Activated CD8-positive, alpha-beta memory T cell treated with anti-CD3 and anti-CD28 coated beads for 1 hour (primary cell): ENCODE measurements at places on chromosomes 1 and 21.

DNA sequence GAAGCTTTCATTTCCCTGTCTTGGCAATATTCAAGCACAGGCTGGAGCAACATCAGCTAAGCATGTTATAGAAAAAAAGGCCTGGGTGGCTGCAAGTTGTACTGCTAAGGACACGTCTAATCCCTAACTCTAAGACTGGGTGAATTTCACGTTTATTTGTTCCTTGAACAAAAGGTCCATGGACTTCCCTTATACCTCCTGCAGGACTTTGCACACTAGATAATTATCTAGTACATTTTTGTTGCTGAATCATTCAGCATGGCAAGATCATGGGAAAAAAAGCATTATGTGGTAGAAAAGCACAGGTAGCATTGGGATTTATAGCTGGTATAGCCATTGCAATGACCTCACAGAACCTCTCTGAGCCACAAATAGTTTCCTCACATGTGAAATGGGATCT is 130.7 kb upstream of the DMRTA2 start:
- no peak for DNase-seq

DNA sequence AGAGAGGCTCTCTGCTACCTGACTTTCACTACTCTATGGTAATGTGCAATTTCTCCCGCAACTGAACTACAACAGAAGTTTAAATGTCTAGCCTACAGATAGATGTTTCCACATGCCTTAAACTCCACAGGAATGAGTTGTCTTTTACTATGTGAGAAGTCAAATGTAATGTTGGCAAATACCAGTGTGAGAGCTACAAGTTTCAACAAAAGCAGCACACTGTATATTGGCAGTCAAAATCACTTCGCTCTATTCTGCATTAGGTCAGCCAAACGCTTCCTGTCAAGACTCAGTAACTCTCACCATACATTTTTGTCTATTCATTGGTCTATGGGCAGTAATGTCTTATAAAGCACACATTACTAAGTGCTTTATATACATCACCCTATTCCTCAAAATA is 41.9 kb downstream of the LUZP1 start:
- DNase-seq = no peak

DNA sequence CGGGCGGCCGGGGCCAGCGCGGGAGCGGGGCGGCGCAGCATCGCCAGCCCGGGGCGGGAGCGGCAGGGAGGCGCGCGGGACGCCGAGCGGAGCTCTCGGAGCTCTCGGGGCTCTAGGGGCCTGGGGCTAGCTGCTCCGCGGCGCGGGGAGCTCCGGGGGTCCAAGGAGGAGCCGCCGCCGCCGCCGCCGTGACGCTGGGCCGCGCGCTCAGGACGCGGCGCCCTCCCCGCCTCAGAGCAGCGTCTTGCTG is 147 bp downstream of the CLSTN1 start:
- no peak for DNase-seq

DNA sequence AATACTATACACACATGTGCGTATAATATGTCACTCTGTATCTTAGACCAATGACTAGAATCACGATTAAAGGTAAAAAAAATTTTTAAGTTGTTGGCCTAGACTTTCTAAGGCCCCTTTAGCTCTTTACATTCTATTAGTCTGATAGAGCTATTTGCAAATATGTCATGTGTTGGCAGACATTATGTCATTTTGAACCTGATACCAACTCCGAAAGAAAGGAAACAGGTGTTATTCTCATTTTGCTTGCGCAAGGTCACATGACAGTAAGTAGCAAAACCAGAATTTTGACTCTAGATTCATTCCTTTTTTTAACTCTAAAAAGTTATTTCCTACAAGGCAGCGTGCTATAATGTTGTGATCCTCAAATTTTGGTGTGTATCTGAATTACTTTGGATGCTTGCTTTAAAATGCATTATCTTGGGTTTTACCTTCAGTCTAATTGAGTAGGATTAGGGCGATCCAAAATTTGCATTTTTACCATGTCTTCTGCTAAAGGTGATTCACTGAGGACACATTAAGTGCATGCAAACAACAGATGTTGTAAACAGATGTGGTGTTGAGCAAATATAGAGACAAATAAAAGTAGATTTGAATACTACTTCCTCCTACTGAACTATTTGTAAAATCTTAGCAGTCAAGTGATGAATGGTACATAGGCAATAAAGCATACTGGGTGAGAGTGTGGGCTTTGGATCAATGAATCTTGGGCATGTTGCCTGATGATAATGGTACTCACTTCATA is 63.5 kb upstream of the KIAA1614 start:
- no peak for DNase-seq

GRCh38 chr1:50705041-50705440 is 255.0 kb downstream of the FAF1 start:
- DNase-seq = no peak

GRCh38 chr1:200124309-200124708 is 96.8 kb downstream of the NR5A2 start:
- no peak for DNase-seq

DNA sequence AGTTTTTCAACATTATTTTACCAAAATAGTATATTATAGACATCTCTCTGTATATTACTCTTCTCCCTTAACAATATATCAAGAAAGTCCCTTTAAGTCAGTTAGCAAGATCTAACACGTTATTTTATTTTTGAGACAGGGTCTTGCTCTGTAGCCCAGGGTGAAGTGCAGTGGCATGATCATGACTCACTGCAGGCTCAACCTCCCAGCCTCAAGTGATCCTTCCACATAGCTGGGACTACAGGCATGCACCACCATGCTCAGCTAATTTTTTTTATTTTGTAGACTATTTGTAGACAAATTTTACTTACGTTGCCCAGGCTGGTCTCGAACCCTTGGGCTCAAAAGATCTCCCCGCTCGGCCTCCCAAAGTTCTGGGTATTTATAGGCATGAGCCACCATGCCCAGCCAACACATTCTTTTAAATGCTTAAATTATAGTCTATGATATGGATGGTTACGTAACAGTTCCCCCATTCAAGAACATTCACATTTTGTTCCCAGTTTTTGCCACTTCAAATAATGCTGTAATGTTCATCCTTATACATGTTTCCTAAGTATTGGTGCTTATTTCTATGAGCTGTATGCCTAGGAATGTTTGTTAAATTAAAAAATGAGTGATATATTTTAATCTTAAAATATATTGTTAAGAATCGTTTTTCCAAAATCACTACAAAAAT is 70.4 kb downstream of the TUT4 start:
- DNase-seq = no peak

DNA sequence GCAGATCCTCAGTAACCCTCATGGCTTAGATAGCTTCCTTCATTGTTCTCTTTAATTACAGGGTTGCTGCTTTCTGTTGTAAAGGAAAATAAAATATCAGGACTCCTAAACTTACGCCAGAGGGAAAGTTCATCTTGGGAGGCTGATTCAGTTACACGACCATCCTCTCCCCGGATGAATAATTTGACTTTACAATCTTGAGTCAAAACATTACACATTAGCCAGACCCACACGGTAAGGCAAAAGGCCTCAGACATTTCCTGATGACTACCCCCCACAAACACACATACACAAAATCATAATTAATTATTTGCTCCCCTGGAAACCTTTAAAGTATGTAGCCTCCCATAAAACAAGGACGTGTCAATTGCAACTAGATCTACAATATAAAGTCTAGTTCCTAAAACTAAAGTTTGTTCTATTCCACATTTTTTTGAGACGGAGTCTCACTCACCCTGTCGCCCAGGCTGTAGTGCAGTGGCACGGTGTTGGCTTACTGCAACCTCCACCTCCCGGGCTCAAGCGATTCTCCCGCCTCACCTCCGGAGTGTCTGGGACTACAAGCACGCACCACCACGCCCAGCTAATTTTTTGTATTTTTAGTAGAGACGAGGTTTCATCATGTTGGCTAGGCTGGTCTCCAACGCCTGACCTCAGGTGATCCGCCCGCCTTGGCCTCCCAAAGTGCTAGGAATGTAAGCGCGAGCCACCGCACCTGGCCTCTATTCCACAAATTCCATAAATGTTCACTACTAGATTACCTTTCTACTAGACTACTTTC is 830 bp upstream of the PRDX1 start:
- no peak for DNase-seq

DNA sequence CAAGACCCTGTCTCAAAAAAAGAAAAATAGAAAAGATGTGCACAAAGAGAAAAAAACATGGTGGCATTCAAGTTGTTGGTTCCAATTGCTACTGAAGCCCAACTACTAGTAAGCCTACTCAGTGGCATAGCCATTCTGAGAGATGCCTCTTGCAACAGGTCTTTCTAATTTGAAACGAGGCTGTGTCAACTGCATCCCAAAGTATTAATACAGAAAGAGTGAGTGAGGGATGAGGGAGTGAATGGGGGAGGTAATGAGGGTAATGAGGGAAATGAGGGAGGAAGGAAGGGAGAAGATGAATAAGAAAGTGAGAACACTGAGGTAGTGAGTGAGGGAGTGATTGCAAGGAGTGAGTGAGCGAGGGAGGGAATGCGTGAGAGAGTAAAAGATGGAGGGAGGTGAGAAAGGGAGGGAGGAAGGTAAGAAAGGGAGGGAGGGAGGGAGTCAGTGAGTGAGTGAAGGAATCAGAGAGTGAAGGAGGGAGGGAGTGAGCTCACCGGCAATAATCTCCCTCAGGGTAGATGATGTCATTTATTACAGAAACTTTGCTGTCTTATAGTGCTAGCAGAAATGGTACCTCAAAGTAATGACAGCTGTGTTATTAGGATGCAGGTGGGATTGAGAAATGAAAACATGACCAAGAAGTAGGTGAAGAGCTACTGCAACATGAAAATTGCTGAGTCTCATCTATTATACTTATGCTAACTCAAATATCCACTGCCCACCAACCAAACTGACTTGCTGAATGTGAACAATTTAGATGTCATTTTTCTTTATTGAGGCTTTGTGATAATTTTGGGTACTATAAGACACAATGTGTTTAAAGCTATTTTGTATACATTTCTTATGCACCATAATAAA is 75.6 kb upstream of the ADAM30 start:
- no peak for DNase-seq

GRCh38 chr1:12447307-12447706 is 170.7 kb downstream of the DHRS3 start:
- DNase-seq = no peak

DNA sequence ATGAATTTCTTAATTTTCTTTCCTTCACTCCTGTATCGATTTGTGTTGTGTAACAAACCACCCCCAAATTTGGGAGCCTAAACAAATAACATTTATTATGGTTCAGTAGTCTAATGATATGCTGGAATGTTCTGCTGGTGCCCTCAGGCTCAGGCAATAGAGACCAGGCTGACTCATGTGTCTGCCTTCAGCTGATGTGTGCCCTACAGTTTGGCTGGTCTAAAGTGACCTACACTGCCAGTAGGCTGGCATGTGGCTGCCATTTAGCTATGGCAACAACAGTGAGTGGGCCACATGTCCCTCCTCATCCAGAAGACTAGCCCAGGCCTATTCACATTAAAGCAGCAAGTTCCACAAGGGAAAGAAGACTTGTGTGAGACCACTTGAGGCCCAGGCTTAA is 115.8 kb downstream of the PTPRC start:
- no peak for DNase-seq

DNA sequence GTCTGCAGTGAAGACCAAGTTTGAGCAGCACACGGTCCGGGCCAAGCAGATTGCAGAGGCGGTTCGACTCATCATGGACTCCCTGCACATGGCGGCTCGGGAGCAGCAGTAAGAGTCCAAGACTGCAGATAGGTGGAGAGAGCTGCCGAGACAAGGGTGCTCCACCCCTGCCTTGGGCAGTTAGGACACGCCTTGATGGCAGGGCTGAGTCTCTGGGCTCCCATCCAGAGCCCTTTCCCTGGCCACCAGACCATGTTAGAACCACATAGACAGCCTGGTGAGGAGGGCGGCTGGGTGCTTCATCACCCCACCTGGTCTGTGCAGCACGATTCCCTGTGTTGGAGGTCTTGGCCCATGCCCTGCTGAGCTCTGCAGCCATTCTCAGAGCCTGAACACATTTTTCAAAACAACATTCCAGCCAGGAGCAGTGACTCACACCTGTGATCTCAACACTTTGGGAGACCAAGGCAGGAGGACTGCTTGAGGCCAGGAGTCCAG is 17.3 kb upstream of the MIIP start:
- no peak for DNase-seq

DNA sequence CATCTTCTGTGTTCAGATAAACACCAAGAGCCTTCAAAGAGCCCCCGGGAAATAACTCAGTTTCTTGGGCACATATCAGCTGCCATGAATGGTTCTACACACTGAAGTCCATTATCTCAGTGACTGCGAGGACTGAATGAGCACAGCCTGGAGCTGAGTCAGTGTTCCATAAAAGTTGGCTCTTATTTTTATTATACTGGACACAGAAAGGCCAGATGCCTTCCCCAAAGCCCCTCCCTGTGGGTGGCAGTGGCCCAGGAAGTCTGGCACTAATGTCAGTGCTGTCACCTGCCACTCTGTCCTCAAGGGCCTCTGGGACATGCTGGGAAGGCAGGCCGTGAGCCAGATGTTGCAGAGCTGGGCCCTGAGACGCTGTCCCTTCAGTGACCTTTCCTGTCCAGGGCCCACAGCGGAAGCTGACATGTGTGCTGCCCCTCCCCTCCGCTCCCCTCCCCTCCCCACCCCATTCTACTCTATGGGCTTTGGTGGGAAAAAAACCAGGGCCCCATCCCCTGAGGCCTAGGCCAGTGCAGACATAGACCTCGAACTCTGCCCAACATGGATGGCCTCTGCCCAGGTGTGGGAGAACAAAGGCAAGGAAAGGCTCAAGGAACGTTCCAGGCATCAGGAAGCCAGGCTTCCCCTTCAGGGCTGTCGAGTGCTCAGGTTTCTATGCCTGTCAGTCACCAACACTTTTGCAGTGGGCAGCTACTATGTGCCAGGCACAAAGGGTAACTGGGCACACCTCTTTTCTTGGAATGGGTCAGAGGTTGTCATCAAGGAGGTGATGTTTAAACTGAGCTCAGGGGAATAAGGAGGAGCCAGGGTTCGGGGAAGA is 22.4 kb upstream of the NPPB start:
- DNase-seq = no peak

GRCh38 chr1:230113593-230114236 is 46.7 kb downstream of the GALNT2 start:
- DNase-seq = no peak

- DNase-seq = no peak
These were observed 4.7 kb downstream of the SZRD1 start for GRCh38 chr1:16371725-16372124.

- no peak for DNase-seq
These were observed 1.6 kb downstream of the CRYBG2 start for GRCh38 chr1:26352338-26352679.

DNA sequence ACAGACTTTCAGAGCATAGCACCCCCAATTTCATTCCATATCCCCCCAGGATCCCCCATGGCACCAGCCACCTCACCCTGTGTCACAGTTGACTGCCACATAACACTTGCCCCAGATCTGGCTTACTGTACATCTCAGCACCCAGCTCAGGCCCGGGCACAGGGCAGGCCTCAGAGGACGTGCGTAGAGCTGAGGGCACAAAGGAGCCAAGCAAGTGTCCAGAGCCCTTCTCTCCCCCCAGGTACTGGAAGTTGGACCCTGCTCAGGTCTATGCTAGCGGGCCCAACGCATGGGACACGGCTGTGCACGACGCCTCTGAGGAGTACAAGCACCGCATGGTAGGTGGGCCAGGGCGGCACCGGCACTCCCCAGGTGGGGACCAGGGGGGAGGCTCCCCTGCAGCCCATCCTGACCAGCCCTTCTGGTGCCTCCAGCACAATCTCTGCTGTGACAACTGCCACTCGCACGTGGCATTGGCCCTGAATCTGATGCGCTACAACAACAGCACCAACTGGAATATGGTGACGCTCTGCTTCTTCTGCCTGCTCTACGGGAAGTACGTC is 8.0 kb upstream of the SYTL1 start:
- DNase-seq = no peak

- DNase-seq = no peak
These were observed 481.2 kb upstream of the NR5A2 start for GRCh38 chr1:199546323-199546722.
